Upper lobe of left lung (tissue), 6 donors: ENCODE measurements at places on chromosomes 13 and 19. TPM values are rescaled to one million over a fixed set of nuclear protein-coding genes. Genes with fewer than 3 reads are reported as not detected.

DNA sequence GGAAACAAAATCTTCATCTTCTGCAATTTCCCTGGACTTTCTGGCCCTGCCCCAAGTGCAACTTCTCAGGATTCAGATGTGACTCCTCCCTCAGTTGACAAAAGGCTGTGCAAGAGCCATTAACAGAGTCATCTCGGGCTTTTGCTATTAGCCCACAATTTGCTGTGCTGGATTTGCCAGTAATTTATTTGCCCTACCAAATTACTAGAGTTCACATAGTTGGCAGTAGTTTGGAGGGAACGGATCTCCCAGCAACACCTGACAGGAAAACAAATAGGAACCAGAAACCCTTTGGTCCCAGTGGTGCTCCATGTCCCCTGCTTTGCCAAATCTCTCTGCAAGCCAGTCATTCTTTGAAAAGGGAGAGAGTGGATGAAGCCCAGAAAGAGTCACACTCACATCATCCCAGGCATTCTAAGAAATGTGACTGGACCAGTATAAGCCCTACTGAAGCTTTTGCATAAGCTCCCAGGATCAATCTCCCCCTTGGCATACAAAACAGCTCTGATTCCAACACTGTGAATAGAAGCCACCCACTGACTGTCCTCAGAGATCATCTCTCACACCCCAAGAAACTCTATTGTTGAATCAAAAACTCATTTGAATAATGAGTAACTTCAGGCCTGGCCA, 350.1 kb upstream of the NBEA start:
- no peaks in the 10 kb centered on the region for H3K27me3 ChIP-seq
- no peaks in the 10 kb centered on the region for H3K36me3 ChIP-seq
- no peak overlapping the region for H3K4me3 ChIP-seq
- no peaks in the 10 kb centered on the region for H3K4me1 ChIP-seq
- no peak overlapping the region for H3K27ac ChIP-seq

DNA sequence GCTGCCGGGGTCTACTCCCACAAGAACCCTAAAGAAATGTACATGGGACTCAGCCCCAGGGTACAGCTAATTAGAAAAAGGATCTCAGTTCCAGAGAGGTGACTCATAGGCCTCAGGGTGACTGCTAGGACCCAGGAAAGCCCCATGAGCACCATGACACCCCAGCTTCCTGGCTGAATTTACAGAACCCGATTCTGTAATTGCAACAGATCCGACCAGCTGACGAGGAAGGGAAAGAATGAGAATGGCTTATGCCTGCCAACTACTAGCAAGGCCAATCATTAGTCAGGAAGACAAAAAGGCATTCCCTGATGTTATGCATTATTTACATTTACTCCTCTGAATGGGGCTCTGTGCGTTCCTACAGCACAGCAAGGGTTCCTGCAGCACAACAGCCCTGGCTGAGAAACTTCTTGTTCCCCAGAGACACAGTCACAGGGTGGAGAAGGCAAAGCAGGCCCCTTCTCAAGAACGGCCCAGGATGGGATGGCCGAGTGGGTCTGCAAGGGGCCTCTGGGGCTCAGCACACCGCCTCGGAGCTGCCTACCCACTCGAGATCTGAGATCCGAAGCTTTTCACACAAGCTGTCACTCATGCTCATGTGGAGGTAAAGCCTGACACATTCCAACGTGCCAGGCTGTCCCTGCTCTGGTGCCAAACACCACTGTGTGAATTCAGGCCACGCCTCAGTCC, 27.2 kb downstream of the PBX4 start:
- peaks cover 36% of the 10 kb centered on the region for H3K4me1 ChIP-seq
- no peaks in the 10 kb centered on the region for H3K27me3 ChIP-seq
- no peak for DNase-seq
- H3K27ac ChIP-seq = peak overlapping the region; percentile 86
- no peak overlapping the region for H3K4me3 ChIP-seq

GRCh38 chr13:107866941-107867623, 348.3 kb downstream of the LIG4 start:
- no peak for DNase-seq
- peaks cover 11% of the 10 kb centered on the region for H3K27me3 ChIP-seq
- no peaks in the 10 kb centered on the region for H3K36me3 ChIP-seq
- H3K4me1 ChIP-seq = peaks cover 23% of the 10 kb centered on the region
- H3K27ac ChIP-seq = no peak overlapping the region

FFAR3 gene
- 0.24 TPM for total RNA-seq

ZNF382 gene
- total RNA-seq = 4.2 TPM

NALCN gene
- 0.91 TPM for total RNA-seq
